ENCODE measurements at places on chromosomes 11 and 22. TPM values are rescaled to one million over a fixed set of nuclear protein-coding genes. Genes with fewer than 3 reads are reported as not detected.
A peak's percentile ranks its signal among the peaks of the same experiment; 100 is the strongest.

- peak; percentile 74 for DNase-seq
These were observed 125.7 kb downstream of the DYNC2H1 start for GRCh38 chr11:103234974-103235373.

GRCh38 chr11:57391111-57391510 lies 661 bp upstream of the PRG2 start:
- DNase-seq, result no peak

GRCh38 chr11:102420547-102420946 lies 32.0 kb downstream of the TMEM123 start:
- DNase-seq, result no peak

MMP7 gene
- not detected for total RNA-seq

NXPE4 gene
- total RNA-seq, result not detected

GRCh38 chr22:39646398-39647063 lies 76.0 kb downstream of the CACNA1I start:
- DNase-seq, result no peak

RFPL2 gene
- not detected for total RNA-seq

All from fibroblast of the aortic adventitia (primary cell).